ENCODE measurements at places on chromosomes 2 and 18. TPM values are rescaled to one million over a fixed set of nuclear protein-coding genes. Genes with fewer than 3 reads are reported as not detected.

DNA sequence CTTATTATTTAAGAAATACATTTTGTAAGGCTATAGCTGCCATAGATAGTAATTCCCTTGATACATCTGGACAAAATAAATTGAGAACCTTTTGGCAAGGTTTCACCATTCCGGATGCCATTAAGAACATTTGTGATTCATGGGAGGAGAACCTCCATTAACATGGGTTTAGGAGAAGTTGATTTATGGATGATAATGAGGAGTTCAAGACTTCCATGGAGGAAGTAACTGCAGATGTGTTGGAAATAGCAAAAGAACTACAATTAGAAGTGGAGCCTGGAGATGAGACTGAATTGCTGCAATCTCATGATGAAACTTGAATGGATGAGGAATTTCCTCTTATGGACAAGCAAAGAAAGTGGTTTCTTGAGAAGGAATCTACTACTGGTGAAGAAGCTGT, 17.3 kb downstream of the PHLPP1 start:
- DNase-seq: no peak

DNA sequence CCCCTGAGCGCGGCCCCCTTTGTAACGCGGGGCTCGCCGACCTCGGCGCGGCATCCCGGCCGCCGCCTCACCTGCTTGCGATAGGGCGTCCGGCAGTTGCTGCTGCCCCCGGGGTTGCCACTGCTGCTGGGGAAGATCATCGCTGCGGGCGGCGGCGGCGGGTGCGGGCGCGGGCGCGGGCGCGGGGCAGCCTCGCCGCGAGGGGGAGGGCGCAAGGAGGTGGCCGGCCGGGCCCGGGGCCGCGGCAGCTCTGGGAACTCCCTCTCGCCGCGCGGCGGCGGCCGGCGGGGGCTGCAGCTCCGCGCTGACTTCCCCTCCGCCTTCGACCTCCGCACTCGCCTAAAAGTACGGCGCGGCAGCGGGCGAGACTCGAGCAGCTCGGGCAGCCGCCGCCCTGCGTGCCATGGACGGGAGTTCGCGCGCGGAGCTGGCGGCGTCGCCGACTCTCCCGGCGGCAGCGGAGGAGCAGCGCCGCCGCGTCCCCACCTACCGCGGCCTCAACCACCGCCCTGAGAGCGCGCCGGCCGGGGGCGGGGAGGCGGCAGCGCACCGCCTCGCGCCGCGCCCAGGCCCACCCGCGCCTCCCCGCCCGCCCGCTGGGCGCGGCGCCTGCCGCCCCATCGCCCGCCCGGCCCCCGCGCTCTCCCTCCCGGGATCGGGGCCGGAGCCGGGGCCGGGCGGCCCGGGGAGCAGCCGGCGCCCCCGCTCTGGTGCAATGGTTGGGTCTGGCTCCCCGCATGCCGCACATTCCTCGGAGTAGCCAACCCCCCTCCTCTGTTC, 86.0 kb downstream of the RBMS1 start:
- peak; percentile 69 for DNase-seq

- DNase-seq: no peak
These were observed 34.4 kb downstream of the COL4A3 start for GRCh38 chr2:227198866-227199265.

DNA sequence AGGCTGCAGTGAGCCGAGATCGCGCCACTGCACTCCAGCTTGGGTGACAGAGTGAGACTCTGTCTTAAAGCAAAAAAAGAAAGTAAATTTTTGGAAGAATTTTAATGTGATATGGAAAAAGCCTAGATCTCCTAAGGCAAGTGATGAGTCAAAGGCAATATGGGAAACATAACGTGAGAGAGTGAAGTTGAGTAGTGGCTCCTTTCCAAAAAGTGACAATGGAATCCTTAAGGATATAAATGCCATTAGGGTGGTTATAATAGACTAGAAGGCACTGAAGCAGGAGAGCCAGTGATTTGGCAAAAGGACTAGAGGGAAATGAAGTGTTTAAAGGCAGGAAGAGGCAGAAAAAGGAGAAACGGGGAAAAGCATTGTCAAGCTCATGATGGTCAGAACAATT, 25.6 kb downstream of the ARHGAP28 start:
- DNase-seq: no peak

DNA sequence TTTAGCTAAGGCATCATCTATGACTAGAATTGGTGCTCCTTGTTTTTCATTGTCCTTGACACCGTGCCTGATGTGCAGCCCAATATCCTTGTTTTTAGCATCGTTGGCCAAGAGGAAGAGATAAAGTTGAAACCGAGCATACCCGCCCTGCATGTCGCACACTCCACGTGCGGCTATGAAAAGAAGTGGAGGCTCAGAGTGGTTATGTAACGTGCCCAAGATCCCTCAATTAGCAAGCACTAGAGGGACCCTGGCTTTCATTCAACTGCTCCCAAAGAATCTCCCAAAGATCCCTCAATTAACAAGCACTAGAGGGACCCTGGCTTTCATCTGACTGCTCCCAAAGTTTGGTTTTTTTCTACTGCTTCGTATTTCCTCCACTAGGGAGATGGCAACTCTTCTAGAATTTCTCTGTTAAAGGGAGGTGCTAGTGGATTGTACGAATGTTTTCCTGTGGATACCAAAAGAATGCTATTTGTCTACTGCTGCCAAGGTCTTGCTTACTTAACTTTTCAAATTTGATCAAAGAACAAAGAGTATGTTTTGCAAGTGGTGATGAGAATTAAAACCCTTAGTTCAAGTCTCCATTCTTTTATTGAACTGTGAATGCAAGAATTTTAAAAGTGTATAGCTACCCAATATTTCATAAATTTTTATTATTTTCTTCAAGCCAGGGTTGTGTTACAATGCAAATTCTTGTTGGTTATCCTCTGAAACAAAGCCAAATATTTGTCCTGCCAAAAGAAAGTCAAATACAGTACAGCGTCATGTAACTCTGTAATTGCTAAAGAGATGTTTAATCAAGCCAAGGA, 92.1 kb downstream of the AOX1 start:
- DNase-seq: no peak

DNA sequence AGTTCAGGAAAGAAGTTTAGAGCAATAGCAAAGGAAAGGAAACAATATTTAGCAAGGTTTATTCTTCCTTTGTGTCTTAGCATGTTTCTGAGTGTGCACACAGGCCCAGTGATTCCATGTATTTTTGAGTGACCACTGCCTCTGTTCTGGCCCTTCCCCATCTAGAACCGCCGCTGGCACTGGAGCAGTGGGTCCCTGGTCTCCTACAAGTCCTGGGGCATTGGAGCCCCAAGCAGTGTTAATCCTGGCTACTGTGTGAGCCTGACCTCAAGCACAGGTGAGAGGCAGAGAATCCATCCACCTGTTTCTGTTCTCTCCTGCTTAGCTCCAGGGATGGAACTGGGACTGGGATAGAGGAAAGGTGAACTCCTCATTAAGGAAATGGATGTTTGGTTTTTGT, 2.4 kb downstream of the REG1A start:
- DNase-seq: no peak

DNA sequence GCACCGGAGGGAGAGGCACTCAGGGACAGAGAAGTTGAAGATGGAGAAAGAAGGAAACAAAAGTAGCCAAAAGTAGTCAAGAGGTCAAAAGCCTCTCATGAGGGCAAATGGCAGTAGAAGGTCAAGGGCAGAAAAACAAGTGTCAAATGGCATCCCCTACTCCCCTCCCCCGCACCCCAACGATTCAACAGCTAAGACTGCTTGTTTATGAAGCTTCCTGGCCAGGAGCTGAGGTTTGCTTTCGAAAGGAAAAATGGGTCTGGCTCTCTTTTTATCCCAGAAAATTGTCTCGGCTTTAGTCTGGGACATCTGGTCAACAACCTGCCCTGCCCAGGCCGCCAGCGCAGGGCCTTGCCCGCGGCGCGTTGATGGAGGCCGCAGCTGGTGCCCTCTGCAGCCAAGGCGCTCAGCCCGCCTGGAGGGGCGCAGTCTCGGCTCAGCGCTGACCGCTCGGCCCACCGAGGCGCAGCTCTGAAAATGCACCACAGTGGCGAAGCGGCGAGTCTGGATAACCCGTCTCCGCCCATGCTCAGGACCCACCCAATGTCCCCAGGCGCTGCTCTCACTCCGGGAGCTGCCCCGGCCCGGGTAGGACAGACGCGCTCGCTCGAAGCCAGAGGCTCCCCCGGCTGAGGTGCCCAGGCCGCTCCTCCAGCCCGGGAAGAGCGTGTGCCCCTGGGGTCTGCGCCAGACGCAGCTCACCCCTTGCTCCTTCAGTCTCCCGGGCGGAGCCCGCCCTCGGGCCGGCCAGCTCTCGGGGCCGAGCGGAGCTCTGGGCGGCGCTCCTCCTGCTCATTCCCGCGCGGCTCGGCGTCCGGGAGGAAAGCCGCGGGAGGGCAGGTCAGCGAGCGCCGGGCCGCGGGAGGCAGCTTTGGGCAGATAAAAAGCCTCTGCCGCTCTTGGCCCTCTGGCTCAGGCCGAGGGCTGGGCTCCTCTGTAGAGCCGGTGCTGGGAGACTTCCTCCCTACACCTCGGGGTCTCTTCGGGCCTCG, 1.8 kb upstream of the TBR1 start:
- no peak for DNase-seq

- DNase-seq: no peak
These were observed 44.0 kb upstream of the LRRTM4 start for GRCh38 chr2:77566131-77566530.

GRCh38 chr2:219453671-219454590, 19.3 kb downstream of the SPEG start:
- DNase-seq: no peak

GRCh38 chr2:237324405-237324831, 89.5 kb downstream of the COL6A3 start:
- no peak for DNase-seq

DNA sequence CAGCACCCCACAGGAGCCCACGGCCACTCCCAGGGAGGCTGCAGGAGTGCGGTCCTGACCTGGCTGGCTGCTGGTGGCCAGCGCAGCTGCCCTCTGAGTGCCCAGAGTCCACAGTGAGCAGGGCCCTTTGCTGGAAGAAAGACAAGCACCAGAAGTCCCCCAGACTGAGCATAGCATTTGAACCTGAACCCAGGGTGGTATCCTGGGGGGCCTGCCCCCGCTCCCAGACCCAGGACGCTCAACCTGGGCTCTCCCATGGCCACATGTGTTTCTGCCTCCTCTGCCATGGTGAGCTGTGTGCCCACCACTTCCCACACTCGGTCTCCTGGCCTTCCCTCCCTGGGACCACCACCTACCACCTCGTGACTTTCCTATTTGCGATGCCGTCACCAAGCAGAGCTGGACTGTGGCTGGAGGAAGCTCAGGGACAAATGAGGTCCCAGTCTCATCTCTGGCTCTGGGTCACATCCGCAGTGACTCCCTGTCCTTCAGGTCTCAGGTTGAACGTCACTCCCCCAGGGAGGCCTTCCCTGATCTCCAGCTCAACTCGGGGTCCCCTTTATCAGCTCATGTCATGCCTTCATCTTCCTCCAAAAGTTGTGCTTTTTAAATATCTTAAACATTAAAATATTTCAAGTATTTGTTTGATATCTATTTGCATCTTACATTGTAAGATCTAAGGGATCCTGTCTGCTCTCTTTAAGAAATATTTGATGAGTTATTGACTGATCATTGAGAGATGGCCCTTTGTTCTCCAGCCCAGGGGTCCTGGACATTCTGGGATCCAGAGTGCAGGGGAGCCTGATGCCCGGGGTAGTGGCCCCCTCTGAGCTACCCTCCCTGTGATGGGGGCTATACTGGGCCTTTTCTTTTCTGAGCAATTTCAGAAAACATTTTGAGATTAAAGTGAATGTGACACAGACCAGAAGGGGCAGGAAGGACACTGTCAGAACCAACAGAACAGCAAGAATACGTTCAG, 16.4 kb upstream of the GPR55 start:
- no peak for DNase-seq

DNA sequence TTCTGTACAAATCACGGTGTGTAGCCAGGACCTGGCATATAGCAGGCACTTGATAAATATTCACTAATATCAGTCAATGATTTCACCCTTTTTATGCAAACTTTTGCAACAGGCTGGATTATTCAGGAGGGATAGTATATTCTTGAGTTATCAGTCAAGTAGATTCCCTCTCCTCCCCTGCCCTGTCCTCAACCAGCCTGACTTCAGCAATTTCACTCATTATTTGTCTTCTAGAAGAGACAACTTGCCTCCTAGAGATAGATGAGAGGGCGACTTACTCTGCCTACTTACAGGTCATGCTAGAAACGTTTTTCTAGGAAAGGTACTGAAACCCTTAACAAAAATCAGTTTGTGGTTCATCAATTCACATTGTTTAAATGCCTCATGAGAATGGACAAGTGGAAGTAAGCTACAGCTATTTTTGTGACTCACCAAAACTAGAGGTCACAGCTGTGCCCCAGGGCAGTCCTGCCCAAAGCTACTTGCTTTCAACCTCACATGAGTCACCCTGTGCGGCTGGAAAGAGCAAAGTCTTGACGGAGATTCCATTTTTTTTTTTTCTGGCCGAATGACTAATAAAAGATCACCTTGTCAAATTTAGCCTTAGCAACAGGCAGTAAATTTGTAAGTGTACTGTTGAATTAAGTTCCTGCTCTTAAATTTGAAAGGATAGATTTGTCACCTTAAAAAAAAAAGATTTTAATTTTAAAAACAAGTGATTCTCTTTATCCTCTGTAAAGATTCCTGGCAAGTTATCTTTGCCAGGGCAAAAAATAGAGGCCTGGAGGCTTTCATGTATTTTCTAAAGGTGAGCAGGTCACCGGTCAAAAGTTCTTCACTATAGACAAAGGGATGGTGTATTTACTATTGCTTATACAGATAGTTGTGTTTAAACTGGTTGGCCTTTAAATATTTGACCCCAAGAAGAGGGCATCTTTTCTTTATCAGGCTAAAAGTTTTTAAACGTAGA, 109.0 kb upstream of the SLC35G4 start:
- no peak for DNase-seq

- DNase-seq: no peak
These were observed 345.7 kb downstream of the SLC4A3 start for GRCh38 chr2:219973136-219973535.

- DNase-seq: no peak
These were observed 166.4 kb upstream of the MGAT5 start for GRCh38 chr2:134087371-134087921.

- no peak for DNase-seq
These were observed 315.0 kb upstream of the TFPI start for GRCh38 chr2:187869195-187869594.

- no peak for DNase-seq
These were observed 55.9 kb upstream of the FSHR start for GRCh38 chr2:49210191-49210590.

- no peak for DNase-seq
These were observed 11.5 kb downstream of the GEN1 start for GRCh38 chr2:17765398-17765797.

GRCh38 chr18:63578357-63578958, 8.7 kb upstream of the SERPINB13 start:
- no peak for DNase-seq

The VSNL1 gene
- total RNA-seq: not detected

The TMEM37 gene
- total RNA-seq: 0.60 TPM

The MAPK4 gene
- total RNA-seq: not detected

The ZC3H6 gene
- 26.3 TPM for total RNA-seq

The ACMSD gene
- total RNA-seq: 0.20 TPM

The ELP2 gene
- 156 TPM for total RNA-seq

The PSMA8 gene
- total RNA-seq: 0.35 TPM

The RAPGEF4 gene
- total RNA-seq: 0.63 TPM

The ASB18 gene
- not detected for total RNA-seq

The KRTCAP3 gene
- total RNA-seq: 19.7 TPM

The TTC21B gene
- total RNA-seq: 23.4 TPM

The ATAD2B gene
- 33.9 TPM for total RNA-seq

The SCYGR4 gene
- total RNA-seq: not detected

The SH3RF3 gene
- total RNA-seq: 4.6 TPM

The ANKRD30BL gene
- total RNA-seq: not detected

The MARS2 gene
- 16.7 TPM for total RNA-seq

The SMCHD1 gene
- total RNA-seq: 179 TPM

The CNDP1 gene
- total RNA-seq: not detected
